HTR-8/SVneo (cell line): ENCODE measurements at places on chromosomes 5 and 9.
A peak's percentile ranks its signal among the peaks of the same experiment; 100 is the strongest.

DNA sequence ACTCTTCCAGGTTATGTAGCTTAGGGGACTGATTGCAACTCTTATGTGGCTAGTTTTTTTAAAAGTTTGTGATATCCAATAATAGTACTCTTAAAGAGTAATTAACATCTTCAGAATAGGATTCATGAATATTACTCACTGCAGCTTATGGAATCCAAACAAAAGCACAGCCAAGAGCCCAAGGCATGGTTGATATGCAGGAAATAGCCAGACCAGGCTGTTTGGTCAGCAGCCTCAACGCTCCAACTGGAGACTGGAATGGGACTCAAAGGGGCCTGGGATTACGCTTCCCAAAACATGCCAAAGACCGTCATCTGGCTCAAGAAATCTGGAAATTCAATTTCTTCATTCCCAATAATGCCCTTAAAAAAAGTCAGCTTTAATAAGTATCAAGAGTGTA is 268.6 kb downstream of the SEC61B start:
- DNase-seq, result no peak

DNA sequence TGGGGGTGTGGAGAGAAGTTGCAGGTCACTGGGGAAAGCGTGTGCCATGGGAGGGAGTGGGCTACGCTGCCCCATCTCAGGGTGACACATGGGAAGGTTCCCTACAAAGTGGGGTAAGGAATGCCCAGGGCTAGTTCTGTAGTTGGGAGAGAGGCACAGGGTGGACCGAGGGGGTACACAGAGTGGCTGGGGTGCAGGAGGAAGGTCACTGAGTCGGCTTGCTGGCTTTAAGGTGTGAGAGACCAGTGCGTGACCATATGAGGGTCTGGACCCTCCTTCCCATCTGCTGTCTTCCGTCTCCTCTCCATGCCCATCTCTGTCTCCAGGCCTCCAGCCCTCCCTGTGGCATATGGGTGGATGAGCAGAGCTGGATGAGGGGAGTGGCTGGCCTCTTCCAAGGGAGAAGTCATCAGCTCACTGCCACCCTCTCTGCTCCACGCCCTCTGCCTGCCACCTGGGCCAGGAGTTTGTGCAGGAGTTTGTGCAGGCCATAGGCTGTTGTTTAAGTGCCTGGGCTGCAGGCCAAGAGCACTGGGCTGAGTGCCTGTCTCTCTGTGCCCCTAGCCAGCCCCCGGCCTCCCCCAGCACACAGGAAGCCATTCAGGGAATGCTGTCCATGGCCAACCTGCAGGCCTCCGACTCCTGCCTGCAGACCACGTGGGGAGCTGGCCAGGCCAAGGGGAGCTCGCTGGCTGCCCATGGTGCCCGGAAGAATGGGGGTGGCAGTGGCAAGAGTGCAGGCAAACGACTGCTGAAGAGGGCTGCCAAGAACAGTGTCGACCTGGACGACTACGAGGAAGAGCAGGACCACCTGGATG is 96.8 kb downstream of the PHF2 start:
- no peak for DNase-seq

DNA sequence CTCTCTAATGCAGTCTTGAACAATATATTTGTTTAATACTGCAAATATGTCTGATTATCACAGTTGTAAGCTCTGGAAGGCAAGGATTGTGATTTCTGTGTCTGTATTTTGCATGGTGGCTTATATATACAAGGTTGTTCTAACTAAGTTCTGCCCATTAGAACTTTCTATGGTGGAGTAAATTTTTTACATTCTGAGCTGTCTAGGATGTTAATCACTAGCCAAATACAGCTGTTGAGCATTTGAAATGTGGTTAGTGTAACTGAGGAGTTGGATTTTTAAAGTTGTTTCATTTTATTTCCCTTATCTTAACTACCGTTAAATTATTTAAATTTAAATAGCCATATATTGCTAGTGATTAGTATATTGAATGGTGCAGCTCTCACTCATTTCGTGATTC is 64.3 kb upstream of the DMRTA1 start:
- DNase-seq, result no peak

- peak; percentile 86 for DNase-seq
Observed at GRCh38 chr5:154467655-154468354, 10.2 kb downstream of the HAND1 start.

GRCh38 chr9:16272776-16273175 is 597.7 kb downstream of the BNC2 start:
- DNase-seq, result no peak

DNA sequence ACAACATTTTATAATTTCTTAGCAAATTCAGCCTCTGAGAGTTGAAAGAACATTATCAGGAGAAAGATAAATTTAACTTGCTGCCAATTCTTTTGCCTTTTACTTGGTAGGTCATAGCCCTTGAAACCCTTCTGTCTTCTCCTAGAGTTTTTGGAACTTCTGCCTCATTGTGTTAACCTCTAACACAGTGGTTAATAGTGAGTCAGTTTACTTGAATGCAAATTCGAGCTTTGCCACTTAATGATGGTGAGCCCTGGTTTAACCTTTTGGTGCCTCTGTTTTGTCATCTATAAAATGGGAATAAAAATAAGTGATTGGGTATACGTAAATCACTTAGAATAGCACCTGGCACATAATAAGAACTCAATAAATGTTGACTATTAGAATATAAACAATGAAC is 1.8 kb upstream of the INIP start:
- DNase-seq, result no peak

DNA sequence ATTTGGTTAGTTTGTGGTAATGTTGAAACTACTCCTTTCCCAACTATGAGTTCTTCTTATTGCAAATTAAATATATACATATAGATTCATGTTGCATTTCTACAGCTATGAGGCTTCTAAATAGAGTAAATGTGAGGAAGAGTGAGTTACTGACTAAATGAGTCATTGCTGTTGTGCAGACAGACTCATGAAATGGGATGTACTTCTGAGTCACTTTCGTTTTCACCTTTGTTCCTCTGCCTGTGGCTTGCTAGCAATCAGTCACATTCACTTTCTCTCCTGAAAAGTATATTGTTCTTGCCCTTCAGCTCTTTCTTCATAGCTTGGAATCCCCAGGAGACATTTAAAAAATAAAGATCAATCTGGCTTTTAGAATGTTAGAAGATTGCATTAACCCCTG is 295.5 kb upstream of the SMC2 start:
- peak; percentile 36 for DNase-seq

- DNase-seq, result no peak
Observed at GRCh38 chr5:130109152-130109551, 204.9 kb downstream of the CHSY3 start.

DNA sequence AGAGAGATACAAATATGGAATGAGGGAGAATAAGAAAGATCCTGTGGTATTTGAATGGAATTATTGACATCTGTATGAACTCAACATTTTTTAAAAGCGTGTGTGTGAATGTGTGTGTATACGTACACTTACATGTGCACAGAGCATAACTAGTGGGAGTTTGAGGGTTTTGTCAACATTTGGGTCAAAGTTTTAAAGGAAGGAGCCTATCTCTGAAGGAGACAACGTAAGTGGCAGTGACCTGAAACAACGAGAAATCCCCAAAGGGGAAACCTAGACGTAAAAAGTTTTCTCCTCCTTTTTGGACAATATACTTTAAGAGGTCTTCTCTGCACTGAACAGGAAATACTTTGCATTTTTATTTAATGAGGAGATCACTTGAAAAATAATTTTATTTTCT is 40.2 kb upstream of the DTWD2 start:
- DNase-seq, result no peak

GRCh38 chr5:151062405-151063141 is 18.3 kb downstream of the TNIP1 start:
- DNase-seq, result no peak

DNA sequence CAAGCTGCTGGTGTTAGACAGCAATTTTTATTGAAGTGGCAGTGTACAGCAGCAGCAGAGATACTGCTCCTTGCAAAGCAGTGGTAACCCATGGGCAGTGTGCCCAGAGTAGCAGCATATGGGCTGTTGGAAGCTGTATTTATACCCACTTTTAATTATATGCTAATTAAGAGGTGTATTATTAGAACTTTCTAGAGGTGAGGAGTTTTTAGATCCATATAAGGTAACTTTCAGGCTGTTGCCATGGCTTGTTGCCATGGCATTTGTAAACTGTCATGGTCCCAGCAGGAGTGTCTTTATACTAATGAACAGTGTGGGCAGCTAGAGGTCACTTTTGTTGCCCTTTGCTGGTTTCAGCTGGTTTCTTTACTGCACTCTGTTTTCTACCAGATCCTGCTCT is 3.7 kb upstream of the PJA2 start:
- no peak for DNase-seq

DNA sequence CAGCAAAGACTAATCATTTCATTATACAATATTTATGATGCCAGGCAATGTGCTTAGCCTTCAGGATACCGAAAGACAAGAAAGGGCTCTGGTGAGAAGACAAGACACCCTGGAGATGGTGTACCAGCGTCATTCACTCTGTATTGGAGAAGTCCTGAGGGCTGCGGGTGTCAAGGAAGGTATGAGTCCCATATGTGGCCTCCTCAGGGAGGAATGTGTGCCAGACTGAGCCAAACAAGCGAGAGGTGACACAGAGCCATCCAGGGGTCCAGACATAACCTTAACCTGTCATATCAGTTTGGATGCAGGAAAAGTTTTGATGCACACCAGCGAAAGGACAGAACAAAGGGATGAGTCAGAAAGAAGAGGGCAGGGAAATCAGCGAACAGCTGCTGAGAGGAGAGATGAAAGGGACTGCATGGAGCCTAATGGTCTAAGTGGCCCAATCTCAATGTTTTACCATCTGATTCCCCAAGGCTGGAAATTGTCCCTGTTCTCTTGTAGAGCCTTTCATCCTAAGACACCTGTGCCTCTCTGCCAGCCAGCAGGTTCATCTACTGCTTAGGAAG is 38.9 kb downstream of the ADRA1B start:
- no peak for DNase-seq

GRCh38 chr5:103785569-103785968 is 223.0 kb upstream of the NUDT12 start:
- no peak for DNase-seq

DNA sequence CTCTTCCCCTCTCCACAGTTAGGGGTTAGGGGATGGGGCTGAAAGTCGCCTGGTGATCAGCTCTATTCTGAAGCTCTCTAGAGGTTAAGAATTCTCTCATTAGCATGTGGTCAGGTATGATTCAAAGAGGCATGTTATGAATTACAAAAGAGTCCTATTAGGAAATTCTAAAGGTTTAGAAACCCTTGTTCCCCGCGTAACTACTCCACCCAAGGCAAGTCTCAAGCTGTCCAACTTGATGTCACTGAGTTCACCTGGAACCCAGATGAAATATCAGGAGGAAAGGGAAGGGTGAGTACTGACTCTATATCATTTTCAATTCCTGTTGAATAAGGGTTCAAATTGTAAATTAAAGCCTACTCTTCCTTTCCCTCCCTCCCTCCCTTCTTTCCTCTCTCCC is 18.1 kb upstream of the RNF145 start:
- no peak for DNase-seq
